Frontal cortex (tissue), 4 donors: ENCODE measurements at places on chromosomes 6 and 20. TPM values are rescaled to one million over a fixed set of nuclear protein-coding genes. Genes with fewer than 3 reads are reported as not detected.

- DNase-seq: no peak
Measured at GRCh38 chr6:35047265-35048011, 93.7 kb downstream of the TCP11 start.

The ENPP5 gene
- 5.3 TPM for total RNA-seq

- DNase-seq: no peak
Measured at GRCh38 chr20:50930139-50930975, 880 bp downstream of the ADNP start.

The GSTA3 gene
- total RNA-seq: not detected

The DPPA5 gene
- total RNA-seq: not detected

- DNase-seq: no peak
Measured at GRCh38 chr20:41382791-41383305, 16.2 kb upstream of the EMILIN3 start.

The HEY2 gene
- total RNA-seq: 1.2 TPM

DNA sequence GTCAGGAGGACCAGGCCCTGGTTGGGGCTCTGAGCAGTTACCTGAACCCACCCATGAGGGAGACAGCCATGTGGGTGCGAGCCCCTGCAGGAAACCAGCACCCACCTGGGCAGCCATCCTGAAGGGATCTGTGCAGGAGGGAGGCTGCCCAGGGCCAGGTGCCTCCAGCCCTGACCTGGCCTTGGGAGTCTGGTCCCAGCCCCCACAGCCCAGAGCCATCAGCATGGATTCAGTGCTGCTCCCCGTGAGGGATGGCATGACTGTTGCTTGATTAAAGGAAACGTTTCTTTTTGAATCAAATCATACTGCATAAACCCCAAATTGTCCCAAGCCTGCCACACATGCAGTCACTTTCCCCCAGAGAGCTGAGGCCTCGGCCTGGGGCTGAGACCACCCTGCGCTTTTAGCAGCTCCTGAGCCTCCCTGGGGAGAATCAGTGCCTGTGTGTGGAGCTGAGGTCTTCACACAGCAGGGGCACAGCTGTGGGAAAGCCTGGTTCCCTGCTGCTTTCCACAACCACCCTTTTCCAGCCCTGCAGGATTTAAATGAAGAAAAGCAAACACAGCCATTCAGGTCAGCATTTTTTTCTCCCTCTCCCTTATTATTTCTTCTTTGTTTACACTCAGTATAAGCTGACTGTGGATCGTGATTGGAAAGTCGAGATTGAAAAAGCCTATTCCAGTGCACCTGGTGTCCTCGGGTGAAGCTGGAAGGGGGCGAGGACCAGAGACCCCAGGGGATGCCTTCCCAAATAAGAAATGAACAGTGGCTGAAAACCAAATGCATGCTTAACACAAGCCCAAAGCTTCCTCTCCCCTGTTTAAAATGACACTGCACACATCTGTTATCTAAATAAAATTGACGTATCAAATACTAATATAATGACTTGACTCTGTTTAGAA is 283.9 kb downstream of the SMOC2 start:
- no peak for DNase-seq

The NAA20 gene
- total RNA-seq: 46.5 TPM

DNA sequence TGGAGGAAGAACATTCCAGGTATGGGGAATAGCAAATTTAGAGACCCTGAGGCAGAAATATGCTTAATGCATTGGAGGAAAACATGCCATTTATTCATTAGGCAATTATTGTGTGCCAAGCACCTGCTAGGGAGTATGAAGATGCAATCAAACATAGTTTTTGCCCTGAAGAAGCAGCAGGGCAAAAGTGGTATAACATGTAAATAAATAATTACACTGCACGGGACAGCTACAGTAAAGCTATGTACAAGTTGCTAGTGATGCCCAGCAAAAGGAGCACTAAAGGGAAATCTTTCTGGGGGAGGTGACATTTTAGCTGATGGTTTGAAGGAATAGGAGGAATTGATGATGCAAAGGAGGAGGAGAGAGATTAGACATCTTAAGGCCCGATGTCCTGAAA is 624 bp upstream of the TJAP1 start:
- DNase-seq: no peak

- DNase-seq: no peak
Measured at GRCh38 chr6:115887891-115888290, 172.8 kb downstream of the FRK start.

DNA sequence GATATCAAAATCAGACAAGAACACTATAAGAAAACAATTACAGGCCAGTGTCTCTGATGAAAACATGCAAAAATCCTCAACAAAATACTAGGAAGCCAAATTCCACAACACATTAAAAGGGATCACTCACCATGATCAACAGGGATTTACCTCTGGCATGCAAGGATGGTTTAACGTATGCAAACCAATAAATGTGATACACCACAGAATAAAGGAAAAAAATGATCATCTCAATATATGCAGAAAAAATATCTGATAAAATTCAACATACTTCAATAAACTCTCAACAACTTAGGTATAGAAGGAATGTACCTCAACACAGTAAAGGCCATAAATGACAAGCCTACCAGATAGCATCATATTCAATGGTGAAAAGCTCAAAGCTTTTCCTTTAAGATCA is 66.6 kb downstream of the SHPRH start:
- DNase-seq: no peak

The PKIB gene
- 4.1 TPM for total RNA-seq

The NRN1 gene
- 9.8 TPM for total RNA-seq

DNA sequence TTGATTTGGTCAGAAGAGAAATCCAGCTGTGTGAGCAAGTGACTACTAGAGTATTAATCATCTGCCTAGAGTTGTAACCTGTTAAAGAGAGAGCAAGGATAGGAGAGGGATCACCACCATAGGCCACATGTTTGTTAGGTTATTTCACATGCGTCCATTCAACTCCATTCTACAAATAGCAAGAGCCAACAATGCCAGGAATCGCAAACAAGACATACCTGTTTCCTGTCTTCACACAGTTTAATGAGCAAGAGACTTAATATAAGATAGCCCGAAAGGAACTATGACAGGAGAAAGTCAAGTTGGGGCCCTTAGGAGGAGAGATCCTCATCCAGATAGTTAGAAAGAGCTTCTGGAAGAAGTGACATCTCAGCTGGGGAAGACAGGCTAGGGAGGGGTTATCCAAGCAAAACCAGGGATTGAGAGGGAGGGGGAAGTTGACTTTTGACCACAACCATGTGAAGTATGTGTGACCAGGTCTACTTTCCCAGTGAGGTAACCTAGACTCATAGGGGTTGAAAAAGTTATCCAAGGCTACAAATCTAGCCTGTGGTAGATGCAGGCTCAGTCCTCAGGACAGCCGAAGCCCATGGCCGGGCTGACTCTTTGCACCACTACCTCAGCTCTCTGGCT is 147.4 kb downstream of the ALDH8A1 start:
- no peak for DNase-seq

The RIPOR3 gene
- 0.41 TPM for total RNA-seq

DNA sequence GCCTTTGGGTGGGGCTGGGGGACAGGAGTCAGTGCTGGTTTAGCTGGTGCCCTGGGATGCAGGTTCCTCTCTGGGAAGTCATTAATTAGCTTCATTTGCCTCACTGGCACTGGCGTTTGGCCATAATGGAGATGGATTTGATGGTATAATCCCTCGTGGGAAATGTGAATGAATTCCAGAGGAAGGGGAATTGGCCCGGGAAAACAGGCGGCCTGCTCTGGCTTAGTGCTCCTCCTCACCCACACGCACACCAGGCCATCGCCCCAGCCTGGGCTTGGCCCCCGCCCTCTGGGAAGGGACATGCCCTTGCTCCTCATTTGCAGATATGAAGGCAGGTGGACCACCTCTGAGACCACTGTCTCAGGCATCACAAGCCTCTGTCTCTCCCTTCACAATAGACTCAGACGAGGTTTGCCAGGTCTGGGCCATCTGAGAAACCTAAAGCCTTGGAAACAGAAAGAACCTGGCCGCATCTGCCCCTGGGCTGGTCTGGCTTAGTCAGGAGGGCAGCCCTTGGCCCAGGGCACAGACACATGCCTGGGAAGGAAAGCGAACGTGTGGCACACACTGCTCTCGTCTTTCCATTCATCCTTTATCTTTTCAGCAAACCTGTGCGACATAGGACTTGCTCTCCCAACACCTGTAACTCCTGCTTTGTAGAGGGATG is 199.2 kb upstream of the CDH4 start:
- no peak for DNase-seq

DNA sequence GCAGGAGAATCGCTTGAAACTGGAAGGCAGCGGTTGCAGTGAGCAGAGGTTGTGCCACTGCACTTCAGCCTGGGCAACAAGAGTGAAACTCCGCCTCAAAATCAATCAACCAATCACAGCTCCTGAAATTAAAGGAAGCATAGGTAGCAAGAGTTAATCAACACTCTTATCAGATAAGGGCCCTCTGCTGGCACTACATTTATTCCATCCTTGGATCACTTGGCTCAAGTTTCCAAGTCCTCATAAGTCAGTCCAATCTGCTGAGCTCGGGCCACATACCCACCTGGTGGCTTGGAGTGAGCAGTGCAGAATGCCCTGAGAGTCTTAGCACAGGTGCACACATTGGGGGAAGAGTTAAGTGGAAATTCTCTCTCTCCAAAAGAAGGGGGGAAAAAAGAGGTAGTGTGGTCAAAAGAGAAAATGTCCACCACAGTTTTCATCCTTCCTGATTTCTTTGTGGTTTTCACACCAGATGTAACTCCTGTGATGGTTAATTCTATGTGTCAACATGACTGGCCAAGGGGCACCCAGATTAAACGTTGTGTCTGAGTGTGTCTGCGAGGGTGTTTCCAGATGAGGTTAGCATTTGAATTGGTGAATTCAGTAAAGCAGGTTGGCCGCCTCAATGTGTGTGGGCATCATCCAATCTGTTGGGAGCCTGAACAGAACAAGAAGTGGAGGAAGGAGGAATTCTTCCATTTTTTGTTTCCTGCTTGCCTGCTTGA is 14.2 kb upstream of the FAM8A1 start:
- DNase-seq: no peak

The WFDC5 gene
- not detected for total RNA-seq

GRCh38 chr20:37976887-37977286 is 56.4 kb downstream of the TTI1 start:
- no peak for DNase-seq

- no peak for DNase-seq
Measured at GRCh38 chr6:126548300-126548699, 208.4 kb downstream of the CENPW start.

The KCNK15 gene
- total RNA-seq: not detected

The SLC25A27 gene
- total RNA-seq: 30.2 TPM

DNA sequence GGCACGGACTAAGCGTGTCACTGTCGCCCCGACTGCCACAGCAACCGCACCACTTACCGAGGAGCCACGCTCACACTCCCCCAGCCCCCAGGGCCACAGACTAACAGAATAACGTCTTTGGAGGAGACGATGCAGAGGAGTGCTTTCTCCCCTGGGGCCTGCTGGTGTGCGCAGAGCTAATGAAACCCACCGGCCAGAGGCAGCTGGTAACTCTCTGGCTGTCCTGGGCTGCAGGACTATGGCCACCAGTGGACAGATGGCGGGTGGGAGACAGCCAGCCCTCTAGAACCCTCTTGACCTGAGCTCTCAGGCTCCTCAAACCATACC is 228.0 kb downstream of the DLL1 start:
- no peak for DNase-seq

- no peak for DNase-seq
Measured at GRCh38 chr6:83958241-83958685, 75.3 kb upstream of the MRAP2 start.

DNA sequence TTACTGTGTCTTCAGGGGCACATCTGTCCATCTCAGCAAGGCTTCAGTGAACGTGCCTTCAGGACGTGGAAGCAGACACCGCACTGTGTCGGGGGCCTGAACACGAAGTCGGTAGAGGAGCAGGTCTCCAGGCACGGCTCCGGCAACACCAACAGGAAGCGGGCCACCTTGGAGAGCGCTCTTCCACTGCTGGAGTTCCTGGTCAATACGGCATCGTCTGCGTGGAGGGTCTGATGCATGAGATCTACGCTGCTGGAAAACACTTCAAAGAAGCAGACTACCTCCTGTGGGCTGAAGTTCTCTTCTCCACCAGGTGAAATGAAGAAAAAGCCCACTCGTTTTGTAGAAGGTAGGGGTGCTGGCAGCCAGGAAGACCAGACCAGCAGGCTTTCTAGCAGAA is 69.3 kb upstream of the SLCO4A1 start:
- DNase-seq: no peak
